Mucosa of gallbladder (tissue), 1 donor: ENCODE measurements at places on chromosomes 3 and 15. TPM values are rescaled to one million over a fixed set of nuclear protein-coding genes. Genes with fewer than 3 reads are reported as not detected.

TGM5 gene
- total RNA-seq = 0.26 TPM

TNFSF10 gene
- 40.3 TPM for total RNA-seq

SGO1 gene
- total RNA-seq = 0.83 TPM

AHSG gene
- total RNA-seq = 2.2 TPM

ALDH1A3 gene
- 2.1 TPM for total RNA-seq

DNA sequence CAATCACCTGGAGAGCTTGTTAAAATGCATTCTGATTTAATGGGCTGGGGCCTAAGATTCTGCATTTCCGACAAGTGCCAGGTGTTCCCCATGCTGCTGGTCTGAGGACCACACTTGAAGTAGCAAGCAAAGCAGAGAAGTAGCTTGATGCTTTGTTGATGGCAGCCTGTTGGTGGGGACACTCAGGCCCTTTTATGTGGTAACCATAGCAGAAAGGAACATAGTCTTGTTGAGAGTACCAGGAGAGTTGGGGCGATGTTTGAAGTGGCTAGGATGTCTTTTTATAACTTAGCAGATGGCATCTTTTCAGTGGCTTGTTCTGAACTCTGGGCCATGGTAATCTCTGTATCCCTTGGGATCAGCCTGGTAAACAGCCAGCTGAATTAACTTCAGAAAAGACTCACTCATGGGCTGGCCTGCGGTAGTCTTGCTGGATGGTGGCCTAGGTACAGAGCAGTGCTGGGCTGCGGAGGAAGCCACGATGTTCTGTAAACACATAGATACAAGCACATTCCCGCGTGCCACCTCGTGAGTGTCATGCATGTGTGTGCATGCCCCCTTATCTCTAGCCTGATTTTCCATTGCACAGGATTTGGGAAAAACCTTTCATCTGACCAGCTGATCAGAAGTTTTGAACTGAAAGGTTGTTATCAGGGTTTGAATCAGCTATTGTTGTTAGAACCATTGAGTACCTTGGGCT is 292.4 kb upstream of the LRRFIP2 start:
- DNase-seq = no peak

GRCh38 chr15:60541481-60542299 is 62.7 kb upstream of the ICE2 start:
- no peak for DNase-seq

- DNase-seq = no peak
These were observed 37.1 kb downstream of the FAM240A start for GRCh38 chr3:46649436-46649835.
